ENCODE measurements at places on chromosomes 12 and 14.

DNA sequence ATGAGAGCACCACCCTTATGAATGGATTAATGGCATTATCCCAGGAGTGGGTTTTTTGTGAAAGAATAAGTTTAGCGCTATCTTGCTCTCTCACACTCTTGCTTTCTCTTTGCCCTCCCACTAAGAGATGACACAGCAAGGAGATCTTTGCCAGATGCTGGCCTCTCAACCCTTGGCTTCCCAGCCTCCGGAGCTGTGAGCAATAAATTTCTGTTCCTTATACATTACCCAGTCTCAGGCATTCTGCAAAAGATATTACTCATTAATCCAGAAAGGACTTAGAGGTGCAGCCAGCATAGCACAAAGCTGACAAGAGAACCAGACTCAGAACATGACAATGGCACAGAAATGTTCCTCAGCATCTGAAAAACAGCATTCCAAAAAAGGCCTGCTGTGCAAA is 190.6 kb downstream of the ITPR2 start:
- DNase-seq: peak; percentile 75

DNA sequence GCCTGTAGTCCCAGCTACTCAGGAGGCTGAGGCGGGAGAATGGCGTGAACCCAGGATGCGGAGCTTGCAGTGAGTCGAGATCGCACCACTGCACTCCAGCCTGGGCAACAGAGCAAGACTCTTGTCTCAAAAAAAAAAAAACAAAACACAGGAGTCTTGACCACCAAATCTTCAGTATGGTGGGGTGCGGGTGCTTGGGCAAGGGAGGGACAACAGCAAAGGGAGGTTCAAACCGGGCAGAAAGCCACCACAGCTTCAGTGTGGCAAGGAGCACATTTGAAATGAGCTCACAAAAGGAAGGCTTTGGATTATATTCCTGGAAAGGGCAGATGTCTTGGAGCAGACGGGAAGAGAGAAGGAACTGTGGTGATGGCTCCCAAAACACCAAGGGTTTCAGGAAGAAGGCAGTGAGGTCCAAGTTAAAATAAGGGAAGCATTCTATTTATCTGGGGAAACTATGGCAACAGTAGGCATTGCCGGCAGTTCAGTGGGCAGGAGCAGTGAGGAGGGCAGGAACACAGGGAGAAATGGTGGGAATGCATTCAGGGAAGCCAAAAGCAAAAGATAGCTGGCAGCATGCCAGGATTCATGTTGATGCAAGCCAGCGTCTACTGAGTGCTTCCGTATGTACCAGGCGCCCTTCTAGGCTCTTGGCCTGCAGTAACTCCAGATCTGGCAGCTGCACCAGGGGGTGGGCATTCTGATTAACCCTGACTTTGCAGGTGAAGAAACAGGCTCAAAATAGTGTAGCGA is 51.0 kb upstream of the SRSF5 start:
- DNase-seq: no peak

DNA sequence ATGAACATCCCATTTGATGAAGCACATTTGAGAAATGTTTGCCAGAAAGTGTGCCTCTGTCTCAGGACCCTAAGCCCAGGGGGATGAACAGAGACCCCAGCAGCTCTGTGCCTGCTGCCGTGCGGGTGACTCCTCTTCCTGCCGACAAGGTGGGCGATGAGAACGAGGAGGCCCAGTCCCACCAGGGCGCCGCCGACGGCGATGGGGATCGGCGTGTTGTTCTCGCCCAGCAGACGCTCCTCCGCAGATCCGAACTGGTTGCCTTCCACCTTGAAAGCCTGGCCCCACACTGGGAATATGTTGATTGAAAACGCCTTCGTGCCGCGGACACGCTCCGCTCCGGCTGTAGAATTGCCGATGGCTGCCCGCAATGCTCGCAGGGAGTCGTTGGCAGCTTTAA is 44.1 kb downstream of the LRTM2 start:
- no peak for DNase-seq

DNA sequence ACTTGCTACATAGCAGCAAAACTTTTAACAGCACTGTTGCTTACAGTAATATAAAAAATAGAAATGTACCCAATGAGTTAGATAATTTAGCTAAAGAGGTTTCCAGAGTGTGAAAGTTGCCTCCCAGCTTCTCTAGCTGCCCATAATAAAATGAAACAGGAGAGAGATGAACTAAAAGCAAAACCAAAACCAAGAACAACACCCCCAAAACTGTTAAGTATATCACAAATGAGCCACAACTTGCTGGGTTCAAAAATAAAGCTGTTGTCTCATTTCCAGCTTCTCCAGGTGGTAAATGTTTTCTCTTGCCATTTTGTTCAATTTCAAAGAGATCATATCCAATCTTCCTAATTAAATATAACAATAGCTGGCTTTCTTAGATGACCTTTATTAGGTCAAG is 614.0 kb downstream of the ETNK1 start:
- no peak for DNase-seq

DNA sequence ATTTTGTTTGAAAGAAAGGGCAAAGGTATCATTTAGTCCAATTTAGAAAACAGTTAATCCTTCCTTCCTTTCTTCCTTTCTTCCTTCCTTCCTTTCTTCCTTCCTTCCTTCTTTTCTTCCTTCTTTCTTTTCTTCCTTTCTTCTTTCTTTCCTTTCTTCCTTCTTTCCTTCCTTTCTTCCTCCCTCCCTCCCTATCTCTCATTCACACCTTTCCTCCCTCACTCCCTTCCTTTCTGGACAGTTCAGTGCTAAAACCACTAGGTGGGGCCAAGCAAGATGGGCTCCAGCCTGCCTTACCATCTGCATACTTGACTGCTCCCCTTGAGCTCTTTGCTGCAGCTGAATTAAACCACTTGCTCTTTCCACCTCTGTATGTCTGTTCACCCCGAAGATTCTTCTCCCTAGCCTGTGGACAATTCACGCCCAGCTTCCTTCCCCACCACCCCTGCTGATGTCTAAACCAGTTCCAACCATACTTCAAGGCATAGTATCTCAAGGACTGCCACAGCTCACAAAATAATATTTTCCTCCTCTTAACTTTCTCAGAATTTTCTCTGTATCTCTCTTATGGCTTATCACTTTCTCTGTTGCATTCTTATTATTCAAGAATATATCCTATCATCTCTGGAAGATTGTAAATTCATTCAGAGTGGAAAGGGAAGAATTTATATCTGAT is 78.0 kb downstream of the DBX2 start:
- no peak for DNase-seq

GRCh38 chr12:57766464-57767304 is at the start of gene CYP27B1:
Gene CYP27B1, minus strand, starts transcription at chr12:57767078. Its CDS starts 37 bp downstream, at chr12:57767041.
- DNase-seq: no peak

DNA sequence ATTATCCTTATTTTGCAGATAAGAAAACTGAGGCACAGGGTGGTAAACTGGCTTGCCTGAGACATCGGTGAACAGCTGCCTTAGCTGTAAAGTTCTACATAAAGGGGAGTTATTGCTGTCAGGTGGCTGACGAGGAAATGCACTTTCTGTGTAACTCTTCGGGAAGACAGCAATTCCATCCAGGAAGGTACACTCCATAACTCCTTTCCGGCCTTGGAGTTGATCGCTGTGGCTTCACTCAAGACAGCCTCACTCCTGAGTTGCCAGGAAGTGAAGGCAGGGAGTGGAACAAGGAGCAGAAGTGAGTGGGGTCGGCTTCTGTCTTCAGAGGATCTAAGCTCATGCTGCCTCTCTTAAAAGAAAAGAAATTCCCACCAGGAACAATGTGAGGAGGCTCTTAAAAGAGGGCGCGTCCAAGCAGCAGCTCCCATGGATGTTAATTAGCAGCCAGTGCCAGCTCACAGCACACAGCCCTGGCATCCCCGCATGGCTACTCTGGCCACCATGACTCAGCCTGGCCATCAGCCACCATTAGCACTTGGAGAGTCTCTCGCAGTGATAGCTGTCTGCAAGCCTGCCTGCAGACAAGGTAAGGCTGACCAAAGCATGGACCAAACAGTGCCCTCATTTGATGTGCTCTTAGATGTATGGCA is 60.3 kb downstream of the NUAK1 start:
- peak; percentile 90 for DNase-seq

DNA sequence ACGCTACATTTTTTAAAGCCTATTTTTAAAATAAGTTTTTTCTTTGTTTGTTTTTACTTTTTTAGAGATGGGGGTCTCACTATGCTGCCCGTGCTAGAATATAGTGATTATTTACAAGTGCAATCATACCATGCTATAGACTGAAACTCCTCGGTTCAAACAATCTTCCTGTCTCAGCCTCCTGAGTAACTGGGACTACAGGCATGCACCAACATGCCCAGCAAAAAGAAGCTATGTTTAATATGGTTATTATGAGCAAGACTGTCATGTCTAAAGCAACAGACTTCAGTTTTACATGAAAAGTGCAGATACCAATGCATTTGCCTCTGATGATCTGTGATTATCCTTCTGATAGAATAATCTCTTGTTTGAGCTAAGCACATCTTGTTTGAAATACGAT is 45.6 kb upstream of the SGPP1 start:
- DNase-seq: no peak

DNA sequence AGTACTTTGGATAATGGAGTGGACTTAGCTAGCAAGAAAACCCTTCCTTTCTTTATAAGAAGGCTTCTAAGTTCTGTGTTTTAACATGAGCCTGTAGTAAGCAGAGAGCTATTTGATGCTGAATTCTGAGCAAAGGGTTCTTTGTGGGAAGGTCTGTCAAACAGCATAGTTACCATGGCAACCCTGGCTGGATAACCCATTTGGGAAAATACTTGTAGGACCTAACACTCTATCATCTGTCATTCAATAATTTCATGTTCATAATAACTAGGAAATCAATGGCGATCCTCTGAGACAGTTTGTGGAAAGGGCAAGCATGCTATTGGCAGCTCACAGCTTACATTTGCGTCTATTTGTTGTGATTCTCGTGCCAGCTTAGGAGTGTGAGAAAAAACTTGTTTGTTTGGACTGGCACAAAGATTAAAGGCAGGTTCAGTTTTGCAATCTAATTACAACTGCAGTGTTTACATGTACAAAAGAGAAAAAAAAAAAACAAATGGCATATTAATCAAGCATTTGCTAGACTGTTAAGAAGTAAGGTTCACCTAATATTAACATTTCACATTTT is 219.2 kb downstream of the PDZRN4 start:
- no peak for DNase-seq

- no peak for DNase-seq
These were observed 397.3 kb downstream of the ZFP36L1 start for GRCh38 chr14:68395604-68396003.

All from RCC 7860 (cell line).